ENCODE measurements at places on chromosomes 11 and 22.

DNA sequence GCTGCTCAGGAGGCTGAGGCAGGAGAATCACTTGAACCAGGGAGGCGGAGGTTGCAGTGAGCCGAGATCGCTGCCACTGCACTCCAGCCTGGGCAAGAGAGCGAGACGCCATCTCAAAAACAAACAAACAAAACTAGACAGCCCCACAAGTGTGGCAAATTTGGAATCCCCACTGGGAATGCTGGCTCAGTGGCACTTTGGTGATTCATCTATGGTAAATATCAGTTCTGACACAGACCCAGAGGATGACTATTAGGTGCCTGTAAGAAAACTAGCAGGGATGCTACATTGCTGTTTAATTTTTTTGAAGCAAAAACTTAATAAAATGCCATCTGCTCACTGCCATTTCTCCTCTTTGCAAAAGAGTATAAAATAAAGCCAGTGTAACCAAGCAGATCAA is 107.9 kb downstream of the NAT10 start:
- no peak for DNase-seq

DNA sequence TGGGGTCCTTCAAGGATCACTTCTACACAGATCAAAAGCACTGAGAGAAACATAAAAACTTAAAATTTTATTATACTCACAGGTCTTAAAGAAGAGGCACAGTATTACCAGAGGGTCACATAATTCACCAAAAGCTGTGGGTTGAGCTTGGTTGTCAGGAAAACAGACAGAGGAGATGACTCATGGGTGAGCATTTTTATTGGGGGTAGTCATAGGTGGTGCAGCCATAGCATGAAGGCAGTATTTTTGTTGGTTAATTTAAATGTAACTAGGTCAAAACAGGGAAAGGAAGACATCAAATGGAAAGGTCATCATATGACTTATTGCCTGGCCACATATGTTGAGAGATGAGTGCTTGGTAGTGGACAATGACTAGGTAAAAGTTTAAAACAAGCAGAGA is 24.2 kb downstream of the OR5B17 start:
- no peak for DNase-seq

DNA sequence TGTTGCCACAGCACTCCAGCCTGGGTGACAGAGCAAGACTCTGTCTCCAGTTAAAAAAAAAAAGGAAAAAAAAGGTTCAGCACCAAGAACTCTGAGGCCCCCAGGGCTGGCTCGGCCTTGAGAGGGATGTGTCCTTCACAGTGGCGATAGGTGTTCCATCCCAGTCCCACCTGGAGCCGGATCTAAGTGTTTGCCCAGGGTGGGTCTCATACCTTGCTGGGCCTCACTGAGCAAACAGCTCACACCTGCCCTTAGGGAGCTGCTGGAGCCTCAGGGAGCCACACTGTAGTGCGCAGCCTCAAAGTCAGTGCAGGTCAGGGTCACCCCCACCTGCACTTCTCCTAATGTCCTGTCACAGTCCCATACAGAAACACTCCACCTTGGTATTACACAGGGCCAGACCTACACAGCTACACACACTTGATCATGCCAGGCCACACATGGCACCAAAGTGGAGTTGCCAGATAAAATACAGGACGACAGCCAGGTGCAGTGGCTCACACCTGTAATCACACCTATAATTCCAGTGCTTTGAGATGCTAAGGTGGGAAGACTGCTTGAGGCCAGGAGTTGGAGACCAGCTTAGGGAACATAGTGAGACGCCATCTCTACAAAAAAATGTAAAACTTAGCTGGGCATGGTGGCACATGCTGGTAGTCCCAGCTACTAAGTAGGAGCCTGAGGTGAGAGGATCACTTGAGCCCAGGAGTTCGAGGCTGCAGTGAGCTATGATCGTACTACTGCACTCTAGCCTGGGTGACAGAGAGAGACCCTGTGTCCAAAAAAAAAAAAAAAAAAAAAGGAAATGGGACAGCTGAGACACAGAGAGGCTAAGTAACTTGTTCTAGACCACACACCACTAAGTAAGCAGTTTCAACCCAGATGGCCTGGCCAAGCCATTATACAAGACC is 7.3 kb downstream of the STARD10 start:
- no peak for DNase-seq

DNA sequence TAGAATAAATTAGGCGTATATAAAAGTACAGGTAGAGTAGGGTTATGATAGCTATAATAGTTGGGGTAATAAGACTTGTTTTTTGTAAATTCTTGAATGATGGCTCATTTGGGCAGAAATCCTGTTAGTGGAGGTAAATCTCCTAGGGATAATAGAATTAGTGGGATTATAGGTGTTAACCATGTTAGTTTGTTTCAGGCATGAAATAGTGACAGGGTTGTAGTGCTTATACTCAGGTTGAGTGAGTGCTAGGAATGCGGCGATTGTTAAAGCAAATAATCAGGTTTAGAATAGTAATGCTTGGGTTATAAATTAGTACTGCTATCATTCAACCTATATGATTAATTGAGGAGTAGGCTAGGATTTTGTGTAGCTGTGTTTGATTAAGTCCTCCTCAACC is 297.1 kb downstream of the DYNC2H1 start:
- no peak for DNase-seq

Measured in GM13977 (cell line).